Dermis microvascular lymphatic vessel endothelial cell (primary cell): ENCODE measurements at places on chromosomes 13 and 19. TPM values are rescaled to one million over a fixed set of nuclear protein-coding genes. Genes with fewer than 3 reads are reported as not detected.
A peak's percentile ranks its signal among the peaks of the same experiment; 100 is the strongest.

ADAMTSL5 gene
- not detected in 2 replicates for total RNA-seq

MAMSTR gene
- under 0.01 and 0.13 TPM in 2 replicates for total RNA-seq

ZNF534 gene
- not detected in 2 replicates for total RNA-seq

- DNase-seq, result peak; percentile 50
Measured at GRCh38 chr13:73754727-73755292, 379.4 kb downstream of the KLF12 start.

GRCh38 chr19:45729800-45730290 is 851 bp downstream of the FBXO46 start:
- peak; percentile 55 for DNase-seq

DNA sequence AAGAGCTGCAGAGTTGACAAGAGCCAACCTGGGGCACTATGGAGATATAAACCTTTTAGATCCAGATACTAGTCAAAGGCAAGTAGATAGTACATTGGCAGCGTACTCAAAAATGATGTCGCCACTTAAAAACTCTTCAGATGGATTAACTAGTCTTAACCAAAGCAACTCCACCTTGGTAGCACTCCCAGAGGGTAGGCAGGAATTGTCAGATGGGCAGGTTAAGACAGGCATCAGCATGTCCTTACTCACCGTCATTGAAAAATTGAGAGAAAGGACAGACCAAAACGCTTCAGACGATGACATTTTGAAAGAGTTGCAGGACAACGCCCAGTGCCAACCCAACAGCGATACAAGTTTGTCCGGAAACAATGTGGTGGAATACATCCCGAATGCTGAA is 8.9 kb downstream of the ZNF507 start:
- no peak for DNase-seq

- DNase-seq, result no peak
Measured at GRCh38 chr19:50889638-50890037, 16.4 kb downstream of the KLK2 start.

DNA sequence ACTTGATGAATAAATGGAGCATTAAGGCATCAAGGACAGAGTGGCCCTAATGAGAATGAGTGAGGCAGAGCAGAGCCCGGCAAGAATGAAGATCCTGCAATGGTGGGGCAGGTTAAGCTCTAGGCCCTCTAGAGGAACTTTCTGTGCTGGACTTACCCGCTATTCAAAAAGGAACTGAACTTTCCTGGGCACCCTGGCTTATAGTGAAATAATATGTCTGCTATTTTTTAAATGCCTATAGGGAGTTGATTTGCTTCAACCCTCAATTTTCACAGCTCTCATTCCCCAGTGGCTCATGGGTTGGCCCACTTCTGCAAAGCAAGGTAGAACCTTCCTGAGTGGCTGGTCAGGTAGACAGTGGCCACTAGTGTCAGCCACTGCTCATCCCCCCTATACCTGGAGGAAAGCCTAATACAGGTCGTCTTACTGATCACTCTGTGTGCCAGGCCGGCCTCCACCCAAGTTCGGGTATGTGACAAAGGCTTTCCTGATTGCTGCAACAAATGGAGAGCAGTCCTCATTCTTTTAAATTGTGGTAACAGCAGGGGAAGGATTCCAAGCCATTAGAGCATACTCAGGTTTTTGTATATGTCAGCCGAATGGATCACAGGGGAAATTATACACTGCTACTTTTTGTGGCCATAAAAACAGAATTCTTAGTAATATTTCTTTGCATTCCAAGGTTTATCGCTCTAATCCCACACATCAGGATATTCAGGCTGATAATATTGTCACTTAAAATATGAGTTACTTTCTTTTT is 103.0 kb downstream of the KL start:
- DNase-seq, result no peak

DNA sequence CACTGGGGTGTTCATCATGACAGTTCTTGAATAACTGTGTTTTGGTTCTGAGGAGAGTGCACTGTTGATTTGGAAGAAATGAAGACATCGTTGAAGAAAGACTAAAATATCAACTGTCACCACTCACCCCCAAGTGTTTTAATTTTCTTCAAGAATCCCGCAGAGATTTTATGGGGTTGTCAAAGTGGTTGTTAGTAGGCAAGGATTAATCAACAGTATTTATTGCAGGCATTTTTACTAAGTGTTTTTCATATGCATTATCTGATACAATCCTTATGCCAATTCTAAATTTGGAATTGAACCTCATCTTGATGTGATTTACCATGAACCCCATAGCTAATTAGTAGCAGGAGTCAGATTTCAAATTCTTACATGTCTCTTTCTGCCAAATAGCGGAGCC is 63.7 kb upstream of the OBI1 start:
- DNase-seq, result no peak

DNA sequence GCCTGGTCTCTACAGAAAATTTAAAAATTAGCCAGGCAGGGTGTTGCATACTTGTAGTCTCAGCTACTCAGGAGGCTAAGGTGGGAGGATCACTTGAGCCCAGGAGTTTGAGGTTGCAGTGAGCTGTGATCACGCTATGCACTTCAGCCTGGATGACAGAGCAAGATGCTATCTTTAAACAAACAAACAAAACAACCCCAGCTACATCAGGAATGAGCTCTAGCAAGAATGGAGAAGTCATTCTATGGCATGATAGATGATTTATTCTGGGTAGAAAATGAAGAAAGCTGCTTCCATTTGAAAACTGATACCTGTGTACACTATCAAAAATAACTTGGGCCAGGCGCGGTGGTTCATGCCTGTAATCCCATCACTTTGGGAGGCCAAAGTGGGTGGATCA is 15.8 kb upstream of the SHISA2 start:
- DNase-seq, result no peak

GRCh38 chr19:9757544-9758501 is 10.7 kb downstream of the ZNF846 start:
- no peak for DNase-seq
